Gastroesophageal sphincter (tissue), 4 donors: ENCODE measurements at places on chromosomes 11 and 22.

GRCh38 chr11:31881825-31882224 lies 70.7 kb upstream of the PAX6 start:
- ATAC-seq, result no peak

DNA sequence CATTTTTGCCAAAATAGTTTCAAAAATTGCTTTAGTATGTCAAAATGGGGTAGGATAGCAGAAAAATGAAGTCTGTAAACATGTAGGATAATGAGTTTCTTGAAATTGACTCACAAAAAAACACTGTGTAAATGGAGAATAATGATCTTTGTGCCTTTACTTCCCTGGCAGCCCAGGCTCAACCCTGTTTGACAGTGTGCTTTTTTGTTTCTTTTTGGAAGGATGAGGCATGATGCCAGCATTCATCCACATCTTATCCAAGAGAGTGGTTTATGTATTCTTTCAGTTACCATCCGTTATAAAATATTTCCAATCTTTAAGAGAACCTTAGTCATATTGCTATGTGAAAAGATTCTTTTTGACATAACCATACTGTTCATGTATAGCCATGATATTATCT lies 70.6 kb downstream of the ARHGAP42 start:
- ATAC-seq, result no peak

DNA sequence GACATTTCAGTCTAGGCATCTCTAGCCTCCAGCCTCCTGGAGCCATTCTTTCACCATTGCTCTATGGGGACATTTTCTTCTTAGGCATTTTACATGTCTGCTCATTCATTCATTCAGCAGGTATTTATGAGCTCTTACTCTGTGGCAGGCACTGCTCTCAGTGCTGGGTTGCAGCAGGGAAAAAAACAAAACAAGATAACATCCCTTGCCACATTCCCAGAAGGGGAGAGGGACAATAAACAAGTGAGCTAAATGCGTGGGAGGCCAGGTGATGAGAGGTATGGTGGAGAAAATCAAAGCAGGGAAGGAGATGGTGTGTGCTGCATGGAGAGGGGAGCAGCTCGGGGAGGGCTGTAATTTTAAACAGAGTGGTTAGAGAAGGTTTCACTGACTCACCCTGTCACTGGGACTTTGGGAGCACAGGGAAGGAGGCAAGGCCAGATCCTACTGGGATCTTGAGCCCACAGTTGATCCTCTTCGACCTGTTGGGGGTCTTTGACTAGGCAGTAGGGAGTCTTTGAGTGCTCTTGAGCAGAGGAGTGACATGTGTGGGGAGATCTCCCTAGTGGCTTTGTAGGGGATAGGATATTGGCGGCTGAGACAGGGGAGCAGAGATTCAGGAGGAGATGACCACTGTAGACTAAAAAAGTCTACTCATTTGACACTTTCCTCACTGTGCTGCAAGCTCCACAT lies 17.0 kb downstream of the MICAL2 start:
- no peak for ATAC-seq

DNA sequence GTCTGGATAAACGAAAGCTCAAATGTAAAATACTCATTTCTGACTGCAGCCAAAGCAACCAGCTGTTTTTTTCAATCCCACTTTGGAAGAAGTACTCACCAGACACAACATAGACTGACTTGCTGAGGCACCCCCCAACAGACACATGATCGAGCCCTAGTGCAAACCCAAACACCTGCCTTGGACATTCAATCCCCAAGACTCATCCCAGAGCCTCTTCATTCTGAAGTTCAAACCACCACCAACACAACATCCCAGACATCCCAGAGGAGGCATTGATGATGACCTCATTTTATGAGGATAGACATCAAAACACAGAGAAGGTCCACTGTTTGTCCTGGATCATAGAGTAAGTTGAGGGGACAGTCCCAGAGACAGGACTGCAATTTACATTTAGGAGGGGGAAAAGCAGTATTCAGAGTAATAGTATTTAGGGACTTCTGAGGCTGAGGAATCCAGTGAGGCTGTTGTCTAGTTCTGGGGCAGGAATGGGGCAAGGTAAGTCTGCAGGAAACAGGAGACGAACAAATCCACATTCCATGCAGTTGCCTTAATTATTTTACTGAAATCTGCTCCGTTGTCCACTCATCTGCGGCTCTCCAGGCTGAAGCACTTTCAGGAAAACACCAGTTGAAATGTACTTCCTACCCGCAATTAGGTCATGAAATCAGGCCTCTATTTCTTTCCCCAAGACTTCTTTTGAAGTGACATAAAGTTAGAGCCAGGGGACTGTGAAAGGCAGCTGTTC lies 54.8 kb downstream of the CLPB start:
- ATAC-seq, result no peak

DNA sequence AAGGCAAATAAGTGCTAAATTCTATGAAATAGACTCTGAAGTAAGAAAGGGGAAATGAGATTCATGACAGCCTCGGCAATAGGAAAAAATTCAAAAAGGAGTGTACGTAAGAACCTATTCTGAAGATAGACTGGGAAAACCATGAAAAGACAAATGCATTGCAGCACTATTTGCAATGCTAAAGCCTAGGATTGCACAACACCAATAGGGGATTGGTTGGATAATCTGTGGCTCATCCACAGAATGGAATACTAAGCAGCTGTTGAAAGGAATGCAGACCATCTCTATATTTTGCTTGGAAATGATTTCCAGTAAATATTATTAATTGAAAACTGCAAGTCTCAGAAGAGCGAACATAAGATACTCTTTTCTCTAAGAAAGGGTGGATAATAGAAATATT lies 91.7 kb upstream of the CLMP start:
- ATAC-seq, result no peak
